ENCODE measurements at places on chromosomes 5 and 9.

DNA sequence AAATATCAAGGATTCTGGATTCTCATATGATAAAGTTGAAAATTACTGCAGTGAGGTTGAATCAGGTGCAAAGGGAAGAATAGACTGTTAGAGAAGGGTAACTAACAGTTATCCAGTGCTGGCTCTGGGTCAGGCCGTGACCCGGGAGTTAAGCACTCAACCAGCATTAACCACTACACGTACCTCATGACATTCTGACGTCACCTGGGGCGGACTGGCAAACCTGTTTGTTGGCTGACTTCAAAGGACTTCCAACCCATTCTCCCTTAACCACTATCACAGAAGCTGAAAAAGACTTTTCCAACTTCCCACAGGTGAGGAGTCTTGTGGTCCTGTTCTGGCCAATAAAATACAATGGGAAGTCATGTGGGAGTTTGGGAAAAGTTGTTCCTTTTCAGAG, 268.9 kb downstream of the ENC1 start:
- no peak for DNase-seq

GRCh38 chr9:136728548-136729123, 14.1 kb downstream of the LCN10 start:
- no peak for DNase-seq

DNA sequence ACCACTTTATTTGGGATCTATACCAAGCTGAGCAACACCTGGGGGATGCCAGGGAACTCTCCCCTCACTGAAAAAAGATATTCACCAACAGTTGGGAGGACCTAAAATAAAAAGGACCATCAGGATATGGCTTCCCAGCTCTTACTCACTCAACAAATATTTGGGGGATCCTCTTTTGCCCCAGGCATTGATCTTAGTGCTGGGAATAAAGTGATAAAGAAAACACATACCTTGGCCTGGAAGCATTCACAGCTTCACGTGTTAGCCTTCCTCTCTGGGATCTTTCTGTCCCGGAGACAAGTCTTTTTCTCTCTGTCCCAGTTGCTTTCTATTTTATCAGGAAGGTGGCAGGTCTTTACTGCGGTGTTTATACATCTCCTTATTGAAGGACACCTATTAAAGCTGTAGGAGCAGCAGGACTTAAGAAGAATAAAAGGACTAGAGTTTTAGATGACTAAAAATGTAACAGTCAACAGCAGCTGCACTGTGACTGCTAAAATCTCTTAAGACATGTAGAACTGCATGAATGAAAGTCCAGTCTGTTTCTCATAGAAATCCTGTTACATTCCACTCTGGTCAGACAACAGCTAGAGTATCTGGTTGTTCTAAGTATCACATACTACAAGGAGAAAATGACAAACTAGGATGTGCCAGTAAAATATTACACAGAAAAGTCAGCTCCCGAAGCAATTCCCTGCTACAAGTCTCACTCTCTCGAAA, 90.0 kb upstream of the ITGA2 start:
- DNase-seq = no peak

GRCh38 chr5:72226950-72227349, 93.1 kb downstream of the MRPS27 start:
- no peak for DNase-seq

DNA sequence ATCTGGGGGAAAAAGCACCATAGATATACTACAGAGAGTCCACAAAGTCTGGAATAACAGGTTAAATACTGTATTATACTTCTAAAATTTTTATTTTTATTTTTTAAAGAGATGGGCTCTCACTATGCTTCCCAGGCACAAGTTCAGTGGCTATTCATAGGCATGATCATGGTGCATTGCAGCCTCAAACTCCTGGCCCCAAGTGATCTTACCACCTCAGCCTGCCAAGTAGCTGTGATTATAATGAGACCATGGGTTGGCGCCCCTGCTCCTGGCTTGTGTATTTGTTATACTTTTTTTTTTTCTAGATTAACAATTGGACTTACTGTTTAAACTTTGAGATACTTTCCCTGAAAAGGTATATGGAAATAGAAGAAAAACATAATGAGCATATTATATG, 25.9 kb downstream of the ERBIN start:
- no peak for DNase-seq

- DNase-seq = peak; percentile 44
Measured at GRCh38 chr5:133742431-133742988, 130.2 kb upstream of the FSTL4 start.

DNA sequence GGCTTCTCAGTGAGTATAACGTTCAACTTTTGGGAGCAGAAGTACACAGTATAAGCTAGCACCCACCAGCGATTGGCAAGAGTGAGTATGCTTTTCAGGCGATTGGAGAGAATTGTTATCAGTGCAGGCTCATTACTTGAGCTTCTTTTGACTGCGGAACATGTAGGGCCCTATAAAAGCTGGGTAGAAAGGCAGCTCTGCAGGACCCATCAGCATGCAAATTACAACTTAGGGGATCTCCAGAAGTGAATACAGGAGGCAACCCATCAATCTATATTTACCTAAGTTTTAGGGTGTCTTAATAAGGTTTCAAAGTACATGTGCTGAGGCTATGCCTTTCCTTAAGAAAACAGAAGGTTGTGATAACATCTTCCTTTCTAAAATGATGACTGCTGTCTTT, 225.0 kb downstream of the MLLT3 start:
- no peak for DNase-seq

- DNase-seq = no peak
Measured at GRCh38 chr5:15070907-15071306, 199.3 kb upstream of the ANKH start.

DNA sequence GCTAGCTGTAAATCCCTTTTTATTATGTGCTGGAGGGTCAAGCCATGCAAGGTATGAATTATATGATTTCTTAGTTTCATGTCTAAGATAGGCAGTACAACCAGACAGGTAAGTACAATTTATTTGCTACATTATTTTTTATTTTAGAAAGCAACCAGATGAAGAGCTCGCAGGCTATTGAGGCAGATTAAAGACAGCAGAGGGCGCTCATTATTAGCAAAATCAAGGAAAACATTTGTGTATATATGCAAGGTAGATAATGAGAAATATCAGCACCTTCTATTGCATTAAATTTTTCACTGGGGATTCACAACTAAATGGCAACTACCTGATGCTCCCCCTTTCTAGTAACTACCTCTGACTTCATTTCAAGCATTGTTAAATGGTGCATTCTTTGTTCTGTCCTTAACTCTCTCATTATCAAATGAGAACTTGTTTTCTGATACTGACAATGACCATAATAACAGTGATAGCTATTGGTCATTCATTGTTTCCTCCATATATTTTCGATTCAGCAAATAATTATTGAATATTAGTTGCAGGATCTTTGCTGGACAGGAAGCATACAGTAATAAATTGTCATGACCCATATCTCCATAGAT, 8.6 kb downstream of the SCGB3A2 start:
- DNase-seq = no peak

- no peak for DNase-seq
Measured at GRCh38 chr9:81844131-81844567, 84.1 kb upstream of the SPATA31D4 start.

DNA sequence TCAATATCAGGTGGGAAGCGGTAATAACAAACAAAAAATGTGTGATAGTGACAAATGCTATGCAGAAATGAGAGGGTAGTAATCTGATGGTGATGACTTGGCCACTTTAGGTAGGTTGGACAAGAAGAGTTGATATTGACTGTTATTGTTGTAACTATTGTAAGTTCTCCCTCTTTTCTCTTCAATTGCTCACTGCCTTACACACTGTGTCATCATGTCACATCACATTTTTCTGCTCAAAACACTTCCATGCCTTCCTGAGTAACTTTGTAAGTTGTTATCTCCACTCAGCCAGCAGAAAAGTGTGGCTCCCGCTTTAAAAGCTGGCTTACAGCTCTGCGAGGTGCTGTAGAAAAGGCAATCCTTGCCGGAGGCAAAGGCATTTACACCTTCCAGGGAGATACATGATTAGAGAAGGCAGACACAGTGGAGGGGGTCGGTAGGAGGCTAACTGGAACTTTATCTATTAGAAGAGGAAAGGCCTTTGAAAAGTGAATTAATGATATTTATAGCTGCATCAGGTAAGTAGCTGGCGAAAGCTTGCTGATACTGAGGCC, 85.2 kb upstream of the CLINT1 start:
- no peak for DNase-seq

All from germinal center (tissue), 1 donor.